Left ventricle myocardium inferior (tissue), 1 donor: ENCODE measurements at places on chromosomes 6 and 20. TPM values are rescaled to one million over a fixed set of nuclear protein-coding genes. Genes with fewer than 3 reads are reported as not detected.

The PSORS1C2 gene
- not detected for total RNA-seq

The COL9A1 gene
- total RNA-seq, result 0.08 TPM

The PLEKHG1 gene
- 7.4 TPM for total RNA-seq

The ZSCAN23 gene
- total RNA-seq, result 1.5 TPM

The NFATC2 gene
- total RNA-seq, result 4.2 TPM

The LINC00237 gene
- total RNA-seq, result not detected

The ECT2L gene
- 1.6 TPM for total RNA-seq

The RBM24 gene
- 189 TPM for total RNA-seq

The XKR7 gene
- total RNA-seq, result not detected

The TULP1 gene
- not detected for total RNA-seq

The SOX18 gene
- total RNA-seq, result 30.5 TPM

The DOK5 gene
- 14.3 TPM for total RNA-seq

The PEX3 gene
- total RNA-seq, result 21.0 TPM

The HLA-DQA1 gene
- 5.4 TPM for total RNA-seq

The CHRNA4 gene
- total RNA-seq, result 0.38 TPM

The CDH4 gene
- total RNA-seq, result 0.05 TPM

The CEP85L gene
- total RNA-seq, result 11.5 TPM

The PROKR2 gene
- total RNA-seq, result not detected

The LEMD2 gene
- total RNA-seq, result 22.2 TPM

The CAGE1 gene
- total RNA-seq, result not detected

The IL17F gene
- total RNA-seq, result not detected

The C20orf204 gene
- total RNA-seq, result 0.55 TPM

The ULBP1 gene
- total RNA-seq, result 0.38 TPM

The SRXN1 gene
- 55.3 TPM for total RNA-seq

The RSPO3 gene
- total RNA-seq, result 0.27 TPM

The ARFGEF3 gene
- total RNA-seq, result 2.0 TPM

The SLC16A10 gene
- 4.5 TPM for total RNA-seq

The FNDC1 gene
- total RNA-seq, result 1.8 TPM

The UBE3D gene
- total RNA-seq, result 2.5 TPM

The ARFGEF2 gene
- total RNA-seq, result 45.1 TPM

The NELFE gene
- 39.3 TPM for total RNA-seq

The NOP56 gene
- total RNA-seq, result 47.3 TPM

The DLK2 gene
- 3.3 TPM for total RNA-seq

The SRSF12 gene
- total RNA-seq, result not detected

The BNIP5 gene
- not detected for total RNA-seq

The ENTPD6 gene
- total RNA-seq, result 106 TPM

The TOX2 gene
- 0.30 TPM for total RNA-seq

The COX4I2 gene
- 7.6 TPM for total RNA-seq

The TLDC2 gene
- total RNA-seq, result not detected

The PSORS1C1 gene
- total RNA-seq, result 4.7 TPM
